H4 (cell line): ENCODE measurements at places on chromosomes 2 and 18.
A peak's percentile ranks its signal among the peaks of the same experiment; 100 is the strongest.

DNA sequence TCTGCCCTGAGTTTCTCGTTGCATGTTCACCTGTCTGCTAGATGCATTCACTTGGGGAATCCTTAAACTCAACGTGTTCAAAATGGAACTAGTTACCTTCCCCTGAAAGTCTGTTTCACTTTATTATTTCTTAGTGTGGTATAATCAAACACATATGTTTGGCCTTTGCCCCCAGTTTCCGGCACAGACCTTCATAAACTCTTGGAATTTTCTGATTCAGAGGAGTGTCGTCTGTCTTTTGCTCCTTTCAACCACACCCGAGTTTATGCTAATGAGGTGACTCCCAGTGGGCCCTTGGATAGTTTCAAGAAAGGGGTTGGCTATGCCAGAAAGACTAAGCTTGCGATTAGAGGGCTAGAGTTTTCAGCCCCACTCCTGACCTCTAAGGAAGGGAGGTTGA, 198.9 kb downstream of the CDCA7 start:
- no peak for DNase-seq

- no peak for DNase-seq
Observed at GRCh38 chr2:64392529-64392928, 61.4 kb upstream of the LGALSL start.

DNA sequence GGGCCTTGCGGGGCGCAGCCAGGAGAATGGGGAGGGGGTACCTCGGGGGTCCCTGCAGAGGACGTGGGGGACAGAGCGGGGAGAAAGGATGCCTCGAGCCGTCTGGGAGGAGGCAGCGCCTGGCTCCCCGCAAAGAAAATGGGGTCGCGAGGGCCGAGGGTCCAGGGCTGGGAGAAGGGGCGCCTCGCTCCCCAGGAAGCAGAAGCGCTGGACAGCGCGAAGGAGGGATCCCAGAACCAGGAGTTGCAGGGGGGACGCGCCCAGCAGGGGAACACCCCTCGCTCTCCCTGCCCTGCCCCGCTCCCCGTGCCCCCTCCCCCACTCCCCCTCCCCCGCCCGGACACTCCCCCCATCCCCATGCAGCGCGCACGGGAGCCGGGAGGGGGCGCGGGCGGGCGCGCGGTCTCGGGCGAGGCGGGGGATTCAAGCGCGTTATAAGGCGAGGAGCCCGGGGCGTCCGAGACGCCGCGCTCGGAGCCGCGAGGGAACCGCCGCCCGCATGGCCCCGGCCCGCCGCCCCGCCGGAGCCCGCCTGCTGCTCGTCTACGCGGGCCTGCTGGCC, at the start of gene ERFE:
TSS of gene ERFE (plus strand) at position 462 of the 562 bp plus-strand sequence. CDS start at position 500, 38 bp downstream.
- no peak for DNase-seq

DNA sequence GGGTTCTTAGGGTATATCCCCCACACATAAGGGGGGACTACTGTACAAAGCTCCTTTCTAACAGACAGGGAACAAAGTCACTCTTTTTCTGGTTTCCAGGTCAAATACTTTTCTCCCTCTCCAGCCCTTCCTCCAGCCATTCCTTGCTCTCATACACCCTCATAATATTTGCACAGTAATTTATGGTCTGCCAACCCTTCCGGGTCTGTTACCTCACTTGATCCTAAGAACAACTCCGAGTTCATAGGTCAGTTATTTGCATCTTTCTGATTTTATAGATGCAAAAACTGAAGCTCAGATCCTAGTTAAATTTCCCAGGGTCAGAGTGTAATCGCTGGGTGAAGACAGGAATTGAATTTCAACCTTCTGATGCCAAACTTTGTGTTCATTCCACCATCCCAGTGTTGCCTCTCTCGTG, 14.8 kb upstream of the MATN3 start:
- no peak for DNase-seq

DNA sequence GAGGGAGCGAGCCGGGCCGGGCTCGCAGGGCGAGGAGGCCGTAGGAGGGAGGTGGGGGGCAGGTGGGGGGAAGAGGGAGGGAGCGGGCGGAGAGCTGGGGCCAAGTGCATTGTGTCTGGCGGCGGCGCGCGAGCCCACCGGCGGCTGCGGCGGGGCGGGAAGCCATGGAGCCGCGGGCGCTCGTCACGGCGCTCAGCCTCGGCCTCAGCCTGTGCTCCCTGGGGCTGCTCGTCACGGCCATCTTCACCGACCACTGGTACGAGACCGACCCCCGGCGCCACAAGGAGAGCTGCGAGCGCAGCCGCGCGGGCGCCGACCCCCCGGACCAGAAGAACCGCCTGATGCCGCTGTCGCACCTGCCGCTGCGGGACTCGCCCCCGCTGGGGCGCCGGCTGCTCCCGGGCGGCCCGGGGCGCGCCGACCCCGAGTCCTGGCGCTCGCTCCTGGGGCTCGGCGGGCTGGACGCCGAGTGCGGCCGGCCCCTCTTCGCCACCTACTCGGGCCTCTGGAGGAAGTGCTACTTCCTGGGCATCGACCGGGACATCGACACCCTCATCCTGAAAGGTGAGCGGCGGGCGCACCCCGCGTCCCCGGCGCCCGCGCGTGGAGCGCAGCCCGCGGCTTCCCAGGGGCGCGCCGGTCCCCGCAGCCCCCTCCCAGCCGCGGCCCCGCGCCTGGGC, at the start of gene TMEM178A:
TSS of gene TMEM178A (plus strand) at position 107 of the 680 bp plus-strand sequence. CDS start at position 165, 58 bp downstream.
- DNase-seq = no peak

- DNase-seq = no peak
Observed at GRCh38 chr2:96359310-96359709, 23.7 kb downstream of the NCAPH start.

DNA sequence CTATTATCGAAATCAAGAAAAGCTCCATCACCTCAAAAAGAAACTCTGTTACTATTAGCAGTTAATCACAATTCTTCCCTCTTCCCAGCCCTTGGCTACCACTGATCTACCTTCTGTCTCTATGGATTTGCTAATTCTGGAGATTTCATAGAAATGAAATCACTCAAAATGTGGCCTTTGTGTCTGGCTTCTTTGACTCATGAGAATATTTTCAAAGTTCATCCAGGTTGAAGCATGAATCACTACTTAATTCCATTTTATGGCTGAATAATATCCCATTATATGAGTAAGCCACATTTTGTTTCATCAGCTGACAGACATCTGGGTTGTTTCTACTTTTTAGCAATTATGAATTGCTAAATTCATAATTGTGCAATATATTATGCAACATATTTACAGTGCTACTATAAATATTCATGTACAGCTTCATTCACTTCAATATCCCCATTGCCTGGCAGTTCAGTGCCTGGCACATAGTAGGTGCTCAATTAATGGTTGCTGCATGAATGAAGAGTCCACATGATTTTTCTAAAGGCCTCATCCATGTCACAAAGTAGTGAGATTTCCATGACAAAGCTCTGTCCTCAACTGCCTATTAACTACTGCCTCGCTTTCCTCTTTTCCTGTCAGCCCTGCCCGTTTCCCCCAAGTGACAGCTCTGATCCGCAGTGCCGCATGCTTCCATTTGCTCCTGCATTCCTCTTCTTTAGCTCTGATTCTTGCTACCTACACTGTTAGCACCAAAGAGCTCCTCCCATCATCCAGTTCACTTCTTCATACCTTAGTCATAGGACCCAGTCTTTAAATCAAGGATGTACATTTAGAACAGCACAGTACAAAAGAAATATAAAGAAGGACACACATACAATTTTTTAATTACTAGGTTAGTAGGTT, 32.8 kb downstream of the CCDC93 start:
- DNase-seq = no peak

DNA sequence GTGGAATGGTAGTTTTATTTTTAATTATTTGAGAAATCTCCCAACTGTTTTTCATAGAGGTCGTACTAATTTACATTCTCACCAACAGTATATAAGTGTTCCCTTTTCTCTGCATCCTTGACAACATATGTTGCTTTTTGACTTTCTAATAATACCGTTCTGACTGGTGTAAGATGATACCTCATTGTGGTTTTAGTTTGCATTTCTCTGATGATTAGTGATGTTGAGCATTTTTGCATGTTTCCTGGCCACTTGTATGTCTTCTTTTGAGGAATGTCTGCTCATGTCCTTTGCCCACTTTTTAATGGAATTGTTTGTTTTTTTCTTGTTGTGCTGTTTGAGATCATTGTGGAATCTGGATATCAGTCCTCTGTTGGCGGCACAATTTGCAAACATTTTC, 242.5 kb downstream of the ZNF521 start:
- DNase-seq = no peak

GRCh38 chr2:146602383-146602782, 1242.4 kb upstream of the ACVR2A start:
- no peak for DNase-seq

DNA sequence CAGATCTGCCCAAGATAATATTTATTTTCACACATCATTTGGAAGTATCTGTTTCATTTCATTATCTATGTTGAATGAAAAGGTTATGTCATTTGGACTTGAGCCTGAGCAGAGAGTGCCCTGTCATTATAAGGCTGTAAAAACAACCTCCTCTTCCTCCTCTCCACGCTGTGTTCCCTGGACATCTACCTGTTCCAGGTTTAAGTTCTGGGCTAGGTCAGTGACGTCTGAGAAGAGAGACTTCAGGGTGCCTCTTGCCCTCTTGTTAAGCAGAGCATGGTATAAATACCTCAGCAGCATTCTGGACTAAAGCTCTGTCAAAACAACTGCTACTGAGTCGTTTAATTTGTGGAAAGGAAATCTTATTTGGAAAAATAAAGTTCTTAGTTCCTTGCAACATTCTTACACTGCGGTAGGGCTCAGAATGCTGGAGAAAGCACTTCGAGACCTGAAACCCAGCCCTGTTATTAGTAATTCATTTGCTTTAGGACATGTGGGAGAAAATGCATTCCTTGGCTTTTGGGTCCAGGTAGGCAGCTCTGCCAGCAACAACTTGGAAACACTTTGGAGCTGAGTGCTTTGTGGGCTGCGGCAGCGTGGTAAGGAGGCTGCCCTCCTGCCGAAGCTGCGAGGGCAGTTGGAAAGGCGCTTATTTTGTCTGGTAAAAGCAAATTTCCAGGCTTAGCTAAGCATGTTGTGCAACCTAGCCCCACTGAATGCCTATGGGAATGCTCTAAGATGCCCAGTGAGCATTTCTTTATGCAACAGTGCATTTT, 91.8 kb upstream of the NEDD4L start:
- no peak for DNase-seq

GRCh38 chr2:101113441-101114267, 37.5 kb downstream of the TBC1D8 start:
- peak; percentile 78 for DNase-seq

DNA sequence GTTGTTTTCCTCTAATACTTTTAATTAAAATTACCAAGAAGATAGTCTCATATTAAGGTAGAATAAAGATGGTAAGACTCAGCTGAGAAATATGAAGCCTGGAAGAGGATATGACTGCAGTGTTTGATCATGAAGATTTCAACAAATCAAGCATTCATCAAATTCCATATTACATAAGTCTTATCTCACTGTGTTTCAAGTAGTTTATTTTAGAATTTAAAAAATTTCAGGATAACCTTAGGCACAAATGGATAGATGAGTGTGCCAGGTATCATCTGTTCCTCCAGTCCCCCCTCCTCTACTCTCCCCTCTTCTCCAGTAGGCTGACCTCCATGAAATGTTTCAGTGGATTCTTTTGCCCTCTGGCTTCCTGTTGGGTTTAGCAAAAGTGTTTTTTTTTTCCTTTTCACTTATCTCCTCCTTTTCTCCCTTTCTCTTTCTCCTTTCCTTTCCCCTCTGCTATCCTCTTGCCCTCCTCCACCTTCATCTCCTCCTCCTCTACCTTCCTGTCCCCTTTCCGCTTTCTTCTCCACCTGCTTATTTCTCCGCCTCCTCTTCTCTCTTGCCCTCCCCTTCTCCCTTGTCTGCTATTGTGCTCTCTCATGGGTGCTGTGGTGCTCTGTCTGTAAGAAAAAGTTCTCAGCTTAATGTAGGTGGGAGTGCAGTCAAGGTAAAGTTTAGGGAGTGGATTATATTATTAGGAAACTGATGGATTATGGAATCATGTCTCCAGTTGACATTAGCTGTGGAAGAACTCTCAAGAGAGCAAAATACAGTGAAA, 72.8 kb downstream of the ABI2 start:
- no peak for DNase-seq

- DNase-seq = no peak
Observed at GRCh38 chr18:13279181-13280069, 60.9 kb downstream of the LDLRAD4 start.

- no peak for DNase-seq
Observed at GRCh38 chr2:238278626-238279323, 9.6 kb downstream of the PER2 start.

GRCh38 chr18:22186484-22186971, 17.1 kb downstream of the GATA6 start:
- DNase-seq = no peak
